ENCODE measurements at places on chromosomes 3 and 15. TPM values are rescaled to one million over a fixed set of nuclear protein-coding genes. Genes with fewer than 3 reads are reported as not detected.
A peak's percentile ranks its signal among the peaks of the same experiment; 100 is the strongest.

- no peak overlapping the region for H3K27ac ChIP-seq
- DNase-seq, result no peak
- H3K27me3 ChIP-seq, result no peaks in the 10 kb centered on the region
- no peaks in the 10 kb centered on the region for H3K4me1 ChIP-seq
- H3K36me3 ChIP-seq, result no peaks in the 10 kb centered on the region
Measured at GRCh38 chr3:166810741-166811445, 569.2 kb downstream of the ZBBX start.

DNA sequence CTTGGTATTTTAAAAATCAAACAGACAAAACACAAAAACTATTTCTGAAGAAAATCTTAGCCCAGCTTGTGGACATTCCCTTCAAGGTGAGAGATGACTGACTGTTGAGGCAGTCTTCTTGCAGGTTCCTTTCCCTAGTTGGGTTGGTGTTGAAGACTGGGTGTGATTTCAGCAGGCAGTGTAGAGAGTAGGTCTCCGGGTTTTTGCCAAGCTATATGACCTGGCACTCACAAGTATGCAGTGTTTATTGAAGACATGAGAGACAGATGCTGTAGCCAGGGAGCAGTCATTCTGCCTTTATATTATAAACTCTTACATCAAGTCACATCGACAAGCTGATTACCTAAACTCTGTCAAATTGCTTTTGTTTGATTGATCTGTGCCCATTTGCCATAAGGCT, 17.5 kb downstream of the SENP8 start:
- DNase-seq, result no peak
- peaks cover 14% of the 10 kb centered on the region for H3K4me1 ChIP-seq
- no peak overlapping the region for H3K4me3 ChIP-seq
- H3K36me3 ChIP-seq, result no peaks in the 10 kb centered on the region
- no peaks in the 10 kb centered on the region for H3K27me3 ChIP-seq

- H3K4me1 ChIP-seq, result no peaks in the 10 kb centered on the region
- H3K36me3 ChIP-seq, result no peaks in the 10 kb centered on the region
- no peak overlapping the region for H3K27ac ChIP-seq
- no peaks in the 10 kb centered on the region for H3K27me3 ChIP-seq
- DNase-seq, result no peak
- no peak overlapping the region for H3K4me3 ChIP-seq
Measured at GRCh38 chr15:62840526-62841268, 201.8 kb upstream of the TPM1 start.

DNA sequence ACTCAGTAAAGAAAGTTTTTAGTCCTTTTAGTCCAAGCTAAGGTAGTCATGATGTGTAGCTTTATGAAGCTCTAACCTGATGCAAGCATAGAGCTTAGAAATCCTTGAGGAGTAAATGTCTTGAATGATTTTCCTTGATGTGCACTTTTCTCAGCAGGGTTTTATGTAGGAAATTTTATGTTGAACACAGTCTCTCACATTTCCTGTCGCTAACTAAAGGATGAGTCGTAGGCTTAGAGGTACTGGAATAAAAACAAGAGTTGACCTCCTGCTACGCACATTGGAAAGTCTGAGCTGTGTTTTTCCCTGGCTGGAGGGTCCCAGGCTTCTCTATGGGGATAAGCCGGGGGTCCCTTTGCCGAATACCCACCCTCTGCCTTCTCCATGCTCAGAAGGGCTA, 34.7 kb upstream of the ZPLD1 start:
- DNase-seq, result no peak
- no peaks in the 10 kb centered on the region for H3K4me1 ChIP-seq

GRCh38 chr15:51134416-51135199, 39.9 kb upstream of the TNFAIP8L3 start:
- H3K27ac ChIP-seq, result no peak overlapping the region
- no peak overlapping the region for H3K4me3 ChIP-seq
- H3K4me1 ChIP-seq, result no peaks in the 10 kb centered on the region

- no peaks in the 10 kb centered on the region for H3K27me3 ChIP-seq
- no peak overlapping the region for H3K27ac ChIP-seq
- no peak overlapping the region for H3K4me3 ChIP-seq
- H3K4me1 ChIP-seq, result no peaks in the 10 kb centered on the region
- H3K36me3 ChIP-seq, result no peaks in the 10 kb centered on the region
Measured at GRCh38 chr3:194076475-194076874, 59.5 kb upstream of the HES1 start.

DNA sequence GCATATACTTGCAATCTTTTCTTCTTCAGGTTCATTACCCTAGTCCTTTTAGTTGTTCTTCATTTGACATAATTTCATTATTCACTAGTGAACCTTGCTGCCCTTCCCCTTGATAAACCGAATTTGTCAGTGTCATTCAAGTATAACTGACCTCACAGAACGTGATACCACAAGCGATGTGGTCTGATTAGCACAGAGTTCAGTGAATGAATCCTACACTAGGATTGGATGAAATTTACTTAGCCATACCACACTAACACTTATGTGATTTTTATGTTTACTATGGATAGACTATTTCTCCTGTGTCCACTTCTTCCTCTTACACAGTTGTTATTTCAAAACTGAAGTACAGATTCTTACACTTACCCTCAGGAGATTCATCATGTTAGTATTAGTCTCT, 27.2 kb downstream of the CD86 start:
- no peak overlapping the region for H3K27ac ChIP-seq
- no peaks in the 10 kb centered on the region for H3K27me3 ChIP-seq
- no peaks in the 10 kb centered on the region for H3K36me3 ChIP-seq
- no peaks in the 10 kb centered on the region for H3K4me1 ChIP-seq
- no peak for DNase-seq

DNA sequence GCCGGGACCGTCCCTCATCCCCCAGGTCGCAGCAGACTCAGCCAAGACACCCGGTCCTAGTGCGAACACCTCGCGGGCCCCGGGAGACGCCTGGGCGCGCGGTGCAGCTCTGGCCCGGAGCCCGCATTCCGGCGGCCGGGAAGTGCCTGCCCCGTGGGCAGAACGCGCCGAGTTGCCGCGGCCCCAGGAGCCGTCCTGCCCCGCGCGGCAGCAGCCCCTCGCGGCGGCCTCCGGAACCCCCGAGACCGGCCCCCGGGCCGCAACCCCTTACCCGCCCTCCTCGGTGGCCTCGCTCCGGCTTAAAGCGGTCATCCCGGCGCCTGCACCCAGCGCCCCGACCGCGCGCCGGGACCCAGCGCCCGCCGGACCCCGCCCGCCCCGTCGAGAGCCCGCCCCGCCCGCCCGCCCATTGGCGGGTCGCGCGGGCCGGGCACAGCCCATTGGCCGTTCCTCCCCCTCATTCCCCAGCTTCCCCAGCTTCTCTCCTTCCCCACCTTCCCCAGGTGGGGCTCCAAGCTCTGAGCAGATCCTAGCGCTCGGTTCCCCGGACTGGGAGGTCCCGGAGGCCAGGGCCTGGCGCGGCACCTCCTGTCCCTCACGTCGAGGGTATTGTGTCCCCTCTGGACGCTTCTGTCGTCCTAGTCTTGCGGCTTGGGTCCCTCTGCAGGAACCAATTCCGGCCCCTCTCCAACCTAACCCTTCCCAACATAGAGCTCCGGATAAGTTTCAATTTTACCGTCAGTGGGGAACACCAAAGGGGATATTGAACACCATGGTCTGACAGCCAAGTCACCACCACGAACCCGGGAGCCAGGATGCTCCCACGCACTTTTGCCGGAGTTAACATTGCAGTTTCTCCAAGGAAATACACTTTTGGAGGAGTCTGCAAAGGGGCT, at the start of gene GRAMD2A:
TSS of gene GRAMD2A (minus strand) at position 328 of the 896 bp plus-strand sequence.
- H3K4me3 ChIP-seq, result peak within 1 kb of the TSS; percentile 24
- no peaks in the 10 kb centered on the region for H3K27me3 ChIP-seq
- peaks cover 30% of the 10 kb centered on the region for H3K4me1 ChIP-seq
- no peak within 1 kb of the TSS for H3K27ac ChIP-seq
- no peak for DNase-seq
- H3K36me3 ChIP-seq, result peaks cover 23% of the 10 kb centered on the region

GRCh38 chr15:64942356-64942755, 30.7 kb downstream of the ANKDD1A start:
- H3K36me3 ChIP-seq, result no peaks in the 10 kb centered on the region
- no peaks in the 10 kb centered on the region for H3K27me3 ChIP-seq
- H3K4me3 ChIP-seq, result no peak overlapping the region
- DNase-seq, result no peak
- H3K4me1 ChIP-seq, result no peaks in the 10 kb centered on the region

- DNase-seq, result no peak
- H3K36me3 ChIP-seq, result no peaks in the 10 kb centered on the region
- H3K4me1 ChIP-seq, result no peaks in the 10 kb centered on the region
- H3K27me3 ChIP-seq, result no peaks in the 10 kb centered on the region
- no peak overlapping the region for H3K4me3 ChIP-seq
- H3K27ac ChIP-seq, result no peak overlapping the region
Measured at GRCh38 chr15:28986726-28987125, 101.0 kb downstream of the APBA2 start.

- H3K27me3 ChIP-seq, result no peaks in the 10 kb centered on the region
- no peak overlapping the region for H3K27ac ChIP-seq
- peaks cover 5% of the 10 kb centered on the region for H3K4me1 ChIP-seq
- H3K36me3 ChIP-seq, result no peaks in the 10 kb centered on the region
- DNase-seq, result no peak
Measured at GRCh38 chr3:11300970-11301369, 28.8 kb downstream of the ATG7 start.

DNA sequence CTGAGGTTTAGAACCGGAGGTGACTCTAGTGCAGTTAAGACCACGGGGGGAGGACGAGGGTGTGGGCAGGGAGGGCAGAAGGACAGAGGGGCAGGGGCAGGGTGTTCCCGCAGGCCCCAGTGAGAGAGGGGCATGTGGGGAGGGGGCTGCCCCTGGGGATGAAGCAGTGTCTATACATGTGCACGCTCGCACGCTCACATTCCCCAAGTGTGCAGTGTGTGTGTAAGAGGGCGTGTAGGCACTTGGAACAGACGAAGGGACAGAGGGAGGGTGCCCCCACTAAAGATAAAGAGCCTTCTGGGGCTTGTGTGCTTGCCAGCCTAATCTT, 69.5 kb upstream of the MEF2A start:
- DNase-seq, result no peak
- H3K27me3 ChIP-seq, result no peaks in the 10 kb centered on the region
- no peaks in the 10 kb centered on the region for H3K36me3 ChIP-seq

- no peak overlapping the region for H3K4me3 ChIP-seq
- no peaks in the 10 kb centered on the region for H3K4me1 ChIP-seq
- no peak overlapping the region for H3K27ac ChIP-seq
- no peaks in the 10 kb centered on the region for H3K36me3 ChIP-seq
Measured at GRCh38 chr15:85959611-85960010, 120.1 kb upstream of the AGBL1 start.

SPINT1 gene
- 5.0 TPM for total RNA-seq

OR5K2 gene
- total RNA-seq, result not detected

HYAL2 gene
- 67.7 TPM for total RNA-seq

Data from gastrocnemius medialis (tissue), 4 donors.